ENCODE measurements at places on chromosomes 1 and 21.
A peak's percentile ranks its signal among the peaks of the same experiment; 100 is the strongest.

DNA sequence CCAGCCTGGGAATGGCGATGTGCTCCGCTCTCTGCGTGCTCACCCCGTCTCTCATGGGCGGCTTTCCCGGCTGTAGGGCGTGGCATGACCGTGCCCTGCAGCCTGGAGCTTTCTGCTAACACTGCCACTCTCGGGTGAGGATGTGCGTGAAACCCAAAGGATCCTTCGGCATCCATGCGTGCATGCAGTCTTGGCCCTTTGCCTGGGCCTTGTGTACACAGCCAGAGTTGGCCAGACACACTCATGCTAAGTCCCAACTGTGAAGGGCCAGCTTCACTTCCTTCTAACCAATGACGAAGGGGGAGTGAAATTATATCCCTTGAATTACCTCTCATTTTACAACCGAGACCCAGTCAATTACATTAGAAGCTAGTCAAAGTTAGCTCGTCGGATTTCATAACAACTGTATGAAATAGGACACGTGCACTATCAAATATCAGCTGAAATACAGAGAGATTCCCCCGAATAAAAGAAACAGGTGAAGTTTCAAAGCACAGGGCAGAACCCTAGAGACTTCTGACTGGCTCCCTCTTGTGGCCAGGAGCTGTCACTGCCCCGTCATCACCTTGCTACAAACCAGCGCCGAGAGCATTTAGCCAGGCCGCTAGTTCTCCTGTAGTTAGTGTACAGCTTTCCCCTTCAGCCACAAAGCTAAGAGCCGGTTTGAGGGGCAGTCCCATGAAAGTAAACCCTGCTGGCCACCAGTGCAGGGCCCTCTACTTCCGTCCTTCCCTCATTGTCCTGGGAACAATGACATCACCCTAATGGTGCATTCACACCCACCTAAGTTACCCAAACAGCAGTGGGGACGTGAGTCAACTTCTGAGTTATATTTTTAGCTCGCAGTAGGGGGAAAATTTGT lies 63.4 kb upstream of the COA6 start:
- DNase-seq, result peak; percentile 59

- no peak for DNase-seq
Measured at GRCh38 chr1:247378334-247379073, 37.5 kb upstream of the NLRP3 start.

DNA sequence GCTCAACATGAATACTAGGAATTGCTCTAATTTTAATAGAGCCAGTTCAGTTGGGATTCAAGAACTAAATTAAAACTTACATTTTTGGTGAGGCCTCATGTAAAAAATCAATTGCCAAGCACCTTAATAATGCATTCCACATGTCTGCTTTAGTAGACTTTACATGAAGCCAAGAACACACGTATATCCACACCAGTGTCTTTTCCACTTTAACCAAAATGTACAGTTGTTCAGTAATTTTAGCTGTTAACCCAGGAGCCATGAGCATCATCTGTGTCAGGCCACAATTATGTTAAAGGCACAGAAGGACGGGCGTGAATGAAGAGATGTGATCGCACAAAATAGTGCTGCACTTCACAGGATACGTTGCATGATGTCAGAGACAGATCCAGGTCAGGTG lies 136.7 kb downstream of the TLR5 start:
- DNase-seq, result no peak

DNA sequence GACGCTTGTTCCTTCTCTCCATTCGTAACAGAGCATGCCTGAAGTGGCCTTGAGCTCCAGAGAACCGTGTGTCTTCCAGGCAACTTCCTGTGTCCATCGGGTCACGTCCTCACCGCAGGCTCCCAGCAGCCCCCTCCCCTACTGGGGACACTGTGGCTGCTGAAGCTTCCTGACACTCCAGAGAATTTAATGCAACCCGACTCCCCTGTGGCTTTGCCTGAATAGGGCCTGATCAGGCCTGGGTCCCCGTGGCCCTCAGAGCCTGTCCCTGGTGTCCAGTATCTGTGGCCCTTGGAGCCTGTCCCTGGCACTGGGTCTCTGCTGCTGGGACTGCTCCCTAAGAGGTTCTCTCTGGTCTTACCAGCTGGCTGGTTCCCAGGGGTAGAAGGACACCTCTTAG lies 219.7 kb upstream of the VAMP3 start:
- DNase-seq, result no peak

- no peak for DNase-seq
Measured at GRCh38 chr1:230713547-230713914, 391 bp downstream of the AGT start.

GRCh38 chr21:44732263-44732662 lies 20.9 kb upstream of the TSPEAR start:
- no peak for DNase-seq

GRCh38 chr1:115192200-115192767 lies 103.0 kb upstream of the TSPAN2 start:
- DNase-seq, result no peak

- DNase-seq, result no peak
Measured at GRCh38 chr1:205809469-205809868, 3.5 kb downstream of the SLC41A1 start.

- no peak for DNase-seq
Measured at GRCh38 chr21:37686991-37687810, 229.1 kb downstream of the KCNJ6 start.

- no peak for DNase-seq
Measured at GRCh38 chr1:193697115-193697762, 510.8 kb upstream of the B3GALT2 start.

DNA sequence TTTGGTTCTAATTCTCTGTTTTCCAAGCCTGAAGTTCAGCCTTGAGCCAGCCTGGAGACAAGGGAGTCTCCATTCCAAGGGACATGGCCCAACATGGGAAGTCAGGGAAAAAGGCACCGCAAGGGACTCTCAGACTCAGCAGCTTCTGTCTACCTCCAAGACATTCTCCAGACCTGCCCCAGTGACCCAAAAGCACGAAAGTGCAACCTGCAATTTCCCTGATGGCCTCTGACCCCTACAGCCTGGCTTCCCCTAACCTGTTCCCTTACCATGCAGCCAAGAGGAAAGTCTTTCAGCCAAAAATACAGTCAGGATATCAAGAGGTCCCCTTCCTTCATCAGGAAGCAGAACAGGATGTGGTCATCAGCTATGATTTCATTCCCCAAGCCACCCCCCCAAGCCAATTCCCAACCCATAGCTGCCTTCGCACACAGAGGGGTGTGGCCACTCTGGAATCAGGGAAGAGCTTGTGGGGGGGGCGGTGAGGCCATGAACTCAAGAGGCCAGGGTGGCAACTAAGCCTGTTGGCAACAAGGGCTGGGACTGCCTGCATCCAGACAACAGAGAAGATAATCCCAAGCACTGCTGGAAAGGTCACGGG lies 59.2 kb downstream of the TIAM1 start:
- no peak for DNase-seq

DNA sequence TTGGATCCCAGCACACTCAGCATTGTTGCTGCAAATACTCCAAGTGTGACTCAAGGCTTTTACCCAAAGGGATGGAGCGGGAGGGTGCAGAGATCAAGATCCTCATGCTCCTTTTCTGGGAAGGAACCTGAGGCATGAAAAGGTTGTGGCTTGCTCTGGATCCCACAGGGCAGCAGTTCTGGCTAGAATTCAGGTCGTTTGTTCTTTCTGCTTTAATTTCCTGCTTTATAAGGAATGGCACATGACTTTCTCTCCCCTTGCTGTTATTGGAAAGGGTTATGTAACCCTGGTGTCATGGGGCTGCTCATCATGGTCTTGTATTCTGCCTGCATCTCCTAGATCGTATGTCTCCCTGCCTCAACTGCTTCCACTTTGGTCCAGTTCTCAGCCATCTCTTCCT lies 101.6 kb downstream of the NOS1AP start:
- DNase-seq, result no peak

DNA sequence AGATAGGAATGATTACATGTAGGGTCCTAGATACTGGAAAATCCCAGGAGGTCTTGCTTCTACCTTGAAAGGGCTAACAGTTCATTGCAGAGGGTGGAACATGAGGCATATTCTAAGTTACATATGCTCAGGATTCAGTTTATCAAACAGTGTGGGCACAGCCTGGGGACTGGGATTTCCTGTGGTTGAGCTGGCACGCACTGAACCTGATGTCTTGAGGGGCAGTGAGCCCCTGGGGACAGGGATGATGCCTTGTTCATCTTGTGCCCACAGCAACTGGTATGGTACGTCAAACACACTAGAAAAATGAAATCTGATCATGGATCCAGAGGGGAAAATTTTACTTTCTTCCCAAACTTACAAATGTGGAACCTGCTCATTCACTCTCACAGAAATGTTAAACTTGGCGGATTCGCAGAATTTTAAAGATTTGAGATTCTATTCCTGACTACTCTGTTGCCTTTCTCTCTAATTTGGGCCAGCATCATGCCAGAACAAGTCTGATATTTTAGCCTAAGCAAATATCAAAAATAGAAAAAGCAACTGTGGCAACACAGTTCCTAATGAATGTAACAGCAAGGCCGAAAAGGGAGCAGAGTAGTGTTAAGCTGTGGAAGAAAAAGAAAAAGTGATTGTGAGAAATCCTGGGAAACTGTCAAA lies 68.2 kb upstream of the COL24A1 start:
- no peak for DNase-seq

DNA sequence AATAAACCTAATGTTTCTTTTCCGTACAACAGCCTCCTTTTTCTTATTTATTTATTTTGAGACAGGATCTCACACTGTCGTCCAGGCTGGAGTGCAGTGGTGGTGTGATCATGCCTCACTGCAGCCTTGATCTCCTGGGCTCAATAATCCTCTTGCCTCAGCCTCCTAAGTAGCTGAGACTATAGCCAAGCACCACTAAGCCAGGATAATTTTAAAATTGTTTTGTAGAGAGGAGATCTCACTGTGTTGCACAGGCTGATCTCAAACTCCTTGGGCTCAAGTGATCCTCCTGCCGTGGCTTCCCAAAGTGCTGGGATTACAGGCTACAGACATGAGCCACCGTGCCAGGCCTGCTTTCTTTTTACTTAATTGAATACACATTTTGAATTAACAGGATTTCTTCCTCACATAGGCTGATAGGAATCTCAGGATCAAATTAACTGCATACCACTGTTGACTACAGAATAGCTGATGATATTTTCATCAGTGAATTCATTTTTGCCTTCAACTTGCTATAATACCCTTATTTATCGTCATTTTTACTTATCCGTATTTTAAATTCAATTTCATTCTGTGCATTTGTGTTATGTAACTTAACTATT lies 2010.5 kb downstream of the NCAM2 start:
- DNase-seq, result no peak

GRCh38 chr1:66757722-66758240 lies 5.5 kb downstream of the DYNLT5 start:
- no peak for DNase-seq

DNA sequence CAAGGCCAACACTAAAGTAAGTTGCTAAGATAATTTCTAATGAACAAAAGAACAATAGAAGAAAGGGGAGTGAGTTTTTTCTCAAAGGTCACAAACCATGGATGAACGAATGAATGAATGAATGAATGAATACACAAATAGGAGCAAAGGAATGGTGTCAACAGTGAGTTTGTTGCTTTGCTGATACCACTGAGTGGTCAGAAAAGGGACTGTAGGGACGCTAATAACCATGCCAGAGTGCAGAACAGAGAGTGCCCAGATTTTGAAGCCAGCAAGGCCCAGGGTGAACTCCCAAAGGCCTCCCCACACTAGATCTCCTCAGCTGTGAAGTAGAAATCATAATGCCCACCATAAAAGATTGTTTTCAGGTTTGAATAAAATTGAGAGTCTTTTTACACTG lies 15.9 kb downstream of the CD58 start:
- no peak for DNase-seq

Data from activated T-helper 1 cell treated with anti-CD3 and anti-CD28 coated beads, Interleukin-2, amount 50 U/mL, for 16 hours (primary cell).